ENCODE measurements at places on chromosomes 4 and X.
A peak's percentile ranks its signal among the peaks of the same experiment; 100 is the strongest.

- no peak for DNase-seq
Measured at GRCh38 chr4:156362581-156362980, 408.9 kb upstream of the CTSO start.

DNA sequence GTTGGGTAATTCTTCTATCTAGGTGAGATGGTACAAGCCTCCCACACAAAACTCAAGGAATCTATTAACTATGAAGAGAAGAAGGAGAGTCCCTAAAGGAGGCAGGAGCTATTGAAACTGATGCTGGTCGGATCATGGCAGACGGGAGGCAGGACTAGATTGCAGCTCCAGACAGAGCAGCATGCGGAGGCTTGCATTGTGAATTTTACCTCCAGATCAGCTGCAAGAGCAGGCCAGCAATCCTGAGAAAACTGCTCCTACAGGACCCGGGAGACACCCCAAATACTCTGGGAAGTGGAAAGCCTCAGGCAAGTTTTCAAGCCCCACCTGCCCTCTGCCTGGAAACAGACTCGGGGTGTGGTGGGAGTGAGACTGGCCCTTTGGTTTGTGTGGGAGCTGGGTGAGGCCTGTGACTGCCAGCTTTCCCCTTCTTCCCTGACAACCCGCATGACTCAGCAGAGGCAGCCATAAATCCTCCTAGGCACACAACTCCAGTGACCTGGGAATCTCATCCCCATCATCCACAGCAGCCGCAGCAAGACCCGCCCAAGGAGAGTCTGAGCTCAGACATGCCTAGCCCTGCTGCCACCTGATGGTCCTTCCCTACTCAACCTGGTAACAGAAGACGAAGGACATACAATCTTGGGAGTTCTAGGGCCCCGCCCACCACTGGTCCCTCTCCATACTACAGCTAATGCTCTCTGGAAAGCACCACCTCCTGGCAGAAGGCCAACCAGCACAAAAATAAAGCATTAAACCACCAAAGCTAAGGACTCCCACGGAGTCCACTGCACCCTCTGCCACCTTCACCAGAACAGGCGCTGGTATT is 30.9 kb downstream of the GATB start:
- DNase-seq: no peak

- no peak for DNase-seq
Measured at GRCh38 chrX:3134316-3134945, 93.2 kb downstream of the ARSF start.

GRCh38 chr4:12612876-12613275 is 871.3 kb downstream of the RAB28 start:
- DNase-seq: no peak

- DNase-seq: peak; percentile 54
Measured at GRCh38 chr4:47032405-47033106, 1.2 kb downstream of the GABRB1 start.

GRCh38 chr4:48215977-48216376 is 53.7 kb downstream of the TEC start:
- DNase-seq: no peak

- DNase-seq: no peak
Measured at GRCh38 chrX:55710701-55711100, 6.8 kb upstream of the RRAGB start.

GRCh38 chr4:8920289-8920965 is 48.8 kb upstream of the HMX1 start:
- DNase-seq: no peak

DNA sequence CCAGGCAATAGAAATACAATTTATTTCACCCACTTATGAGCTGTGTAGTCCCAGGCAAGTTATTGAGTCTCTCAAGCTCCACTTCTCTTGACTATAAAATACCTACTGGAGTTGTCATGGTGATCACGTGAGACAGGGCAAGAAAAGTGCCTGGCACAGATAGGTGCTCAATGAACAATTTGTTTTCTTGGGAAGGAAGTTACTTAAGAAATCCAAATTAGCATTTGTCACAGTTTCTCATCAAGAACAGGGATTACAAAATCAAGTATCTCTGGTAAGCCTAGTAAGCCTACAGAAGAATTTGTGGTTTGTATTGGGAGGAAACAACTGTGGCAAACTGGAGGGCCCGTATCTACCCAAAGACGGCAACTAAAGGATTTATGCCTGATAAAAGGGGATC is 37.5 kb upstream of the RASGEF1B start:
- peak; percentile 2 for DNase-seq

GRCh38 chr4:138451276-138451663 is 209.1 kb upstream of the SLC7A11 start:
- DNase-seq: no peak

GRCh38 chr4:988726-989721 is 2.2 kb downstream of the IDUA start:
- no peak for DNase-seq
